ENCODE measurements at places on chromosomes 2 and 18.

DNA sequence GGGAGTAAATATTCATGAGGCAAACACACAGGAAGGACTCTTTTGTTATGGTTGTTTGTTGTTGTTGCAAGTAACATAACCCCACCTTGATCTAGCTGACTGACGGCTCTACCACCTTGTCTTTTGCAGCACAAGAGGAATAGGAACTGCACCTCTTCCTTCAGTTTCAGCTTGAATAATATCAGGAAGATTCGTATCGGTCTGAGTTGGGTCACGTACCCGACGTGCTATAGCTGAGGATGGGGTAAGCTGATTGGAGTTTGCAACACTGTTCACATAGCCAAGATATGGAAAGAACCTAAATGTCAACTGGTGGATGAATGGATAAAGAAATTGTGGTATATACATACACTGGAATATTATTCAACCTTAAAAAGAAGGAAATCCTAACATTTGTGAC is 14.5 kb upstream of the IL1RN start:
- DNase-seq, result no peak

DNA sequence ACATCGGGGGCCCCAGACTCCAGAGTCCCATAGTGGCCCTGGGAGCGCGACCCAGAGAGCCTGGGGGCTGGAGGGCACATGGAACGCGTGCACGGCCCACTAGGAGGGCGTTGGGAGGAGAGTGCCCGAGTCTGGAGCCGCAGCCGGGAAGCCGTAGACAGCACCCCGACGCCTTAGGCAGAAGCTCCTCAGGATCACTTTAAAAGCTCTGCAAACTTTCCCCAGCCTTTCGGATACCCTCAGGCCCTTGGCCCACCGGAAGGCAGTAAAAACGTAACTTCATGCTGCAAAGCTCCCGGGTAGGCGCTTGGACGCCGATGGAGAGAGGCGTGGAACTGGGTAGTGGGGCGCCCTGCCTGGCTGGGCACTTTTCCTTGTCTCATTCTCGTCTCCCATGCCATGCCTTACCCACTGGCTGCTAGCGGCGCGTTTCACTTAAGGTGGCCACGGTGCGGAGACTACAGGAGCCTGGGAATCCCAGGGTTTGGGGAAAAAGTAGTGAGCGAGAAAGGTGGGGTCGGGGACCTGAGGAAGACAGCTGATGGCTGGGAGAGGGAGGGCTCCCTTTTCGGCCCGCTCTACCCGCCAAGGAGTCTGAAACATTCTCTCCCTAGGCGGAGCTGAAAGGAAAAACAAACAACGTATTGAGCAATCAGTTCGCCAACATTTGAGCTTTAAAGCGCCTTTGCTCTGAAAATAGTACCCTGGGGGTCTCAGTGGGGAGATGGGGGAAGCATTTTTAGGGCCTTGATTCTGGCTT is 141.8 kb downstream of the MEIS1 start:
- DNase-seq, result no peak

DNA sequence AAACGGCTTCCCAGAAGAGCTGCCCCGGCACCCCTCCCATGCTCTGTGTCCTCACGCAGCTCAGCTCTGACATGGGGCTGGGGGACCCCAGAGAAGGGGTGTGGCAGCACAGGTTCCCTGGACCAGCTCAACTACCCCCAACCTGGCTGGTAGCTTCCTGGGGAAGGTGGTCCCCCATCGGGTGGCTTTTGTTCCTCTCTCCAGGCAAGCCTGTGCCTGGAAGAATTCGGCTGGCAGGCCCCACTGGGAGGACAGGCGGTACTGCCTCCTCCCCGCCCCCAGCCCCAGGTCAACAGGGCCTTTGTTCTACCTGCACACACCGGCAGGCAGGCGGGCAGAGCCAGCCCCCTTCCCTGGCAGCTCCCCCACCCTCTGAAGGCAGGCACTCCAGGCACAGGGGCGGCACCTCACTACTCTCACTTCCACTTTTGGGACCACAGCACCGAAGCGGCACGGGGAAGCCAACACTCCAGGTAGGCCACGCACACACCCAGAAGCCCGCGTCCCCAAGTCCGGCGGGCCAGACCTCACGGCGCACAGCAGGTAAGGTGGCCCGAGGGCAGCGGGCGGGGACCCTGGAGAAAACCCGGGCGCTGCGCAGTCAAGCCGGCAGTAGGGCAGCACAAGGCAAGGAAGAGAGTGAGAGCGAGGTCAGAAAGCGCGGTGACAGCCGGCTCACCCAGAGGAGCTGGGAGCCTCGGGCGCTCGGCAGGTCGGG is 1.3 kb downstream of the HS6ST1 start:
- no peak for DNase-seq

DNA sequence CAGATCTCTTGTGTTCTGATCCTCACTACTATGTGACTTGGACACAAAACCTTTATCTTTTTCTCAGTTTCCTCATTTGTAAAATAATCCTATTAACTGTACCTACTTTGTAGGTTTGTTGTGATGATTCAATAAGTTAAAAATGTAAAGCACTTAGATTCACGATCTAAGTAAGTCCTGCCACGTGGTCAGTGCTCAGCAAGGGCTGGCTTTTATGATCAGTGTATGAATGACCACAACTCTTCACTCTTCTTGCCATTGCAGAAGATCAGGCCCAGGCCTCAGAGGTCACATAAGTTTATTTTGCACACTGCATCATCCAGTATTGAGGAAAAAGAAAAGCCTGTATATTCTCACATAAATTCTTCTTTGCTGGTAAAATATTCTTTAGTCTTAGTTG is 1192.5 kb upstream of the ACVR2A start:
- no peak for DNase-seq

GRCh38 chr18:10247742-10248082 is 206.7 kb upstream of the APCDD1 start:
- no peak for DNase-seq

GRCh38 chr2:180191432-180192124 is 184.5 kb upstream of the CWC22 start:
- DNase-seq, result no peak

DNA sequence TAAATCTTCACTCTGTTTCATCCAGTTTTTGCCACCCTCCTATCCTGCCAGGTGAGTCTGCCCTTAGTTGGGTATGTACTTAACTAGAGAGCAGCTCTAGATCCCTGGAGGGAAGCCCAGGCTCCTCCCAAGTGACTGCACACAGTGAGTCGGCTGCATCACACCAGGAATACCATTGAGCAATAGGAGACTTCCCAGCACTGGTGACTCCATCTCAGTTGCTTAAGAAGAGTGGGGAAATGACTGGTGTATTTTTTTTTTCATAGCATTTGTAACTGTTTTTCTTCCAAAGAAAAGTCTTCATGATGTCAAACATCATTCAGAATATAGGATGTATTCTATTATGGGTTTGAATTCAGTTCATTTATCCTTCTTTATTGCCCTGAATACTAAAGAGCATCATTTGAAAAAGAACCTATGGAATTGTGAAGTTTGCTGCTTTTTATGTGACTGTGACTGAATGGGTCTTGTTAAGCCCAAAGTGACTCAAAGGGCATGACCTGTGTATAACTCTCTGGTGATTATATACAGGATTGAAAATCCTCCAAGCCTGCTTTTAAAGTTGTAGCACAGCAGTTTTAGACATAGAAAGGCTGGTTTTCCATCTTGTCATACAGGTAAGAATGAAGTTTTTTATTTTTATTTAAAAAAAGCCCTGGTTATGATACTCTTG is 84.3 kb downstream of the MAP3K20 start:
- DNase-seq, result peak; percentile 87

DNA sequence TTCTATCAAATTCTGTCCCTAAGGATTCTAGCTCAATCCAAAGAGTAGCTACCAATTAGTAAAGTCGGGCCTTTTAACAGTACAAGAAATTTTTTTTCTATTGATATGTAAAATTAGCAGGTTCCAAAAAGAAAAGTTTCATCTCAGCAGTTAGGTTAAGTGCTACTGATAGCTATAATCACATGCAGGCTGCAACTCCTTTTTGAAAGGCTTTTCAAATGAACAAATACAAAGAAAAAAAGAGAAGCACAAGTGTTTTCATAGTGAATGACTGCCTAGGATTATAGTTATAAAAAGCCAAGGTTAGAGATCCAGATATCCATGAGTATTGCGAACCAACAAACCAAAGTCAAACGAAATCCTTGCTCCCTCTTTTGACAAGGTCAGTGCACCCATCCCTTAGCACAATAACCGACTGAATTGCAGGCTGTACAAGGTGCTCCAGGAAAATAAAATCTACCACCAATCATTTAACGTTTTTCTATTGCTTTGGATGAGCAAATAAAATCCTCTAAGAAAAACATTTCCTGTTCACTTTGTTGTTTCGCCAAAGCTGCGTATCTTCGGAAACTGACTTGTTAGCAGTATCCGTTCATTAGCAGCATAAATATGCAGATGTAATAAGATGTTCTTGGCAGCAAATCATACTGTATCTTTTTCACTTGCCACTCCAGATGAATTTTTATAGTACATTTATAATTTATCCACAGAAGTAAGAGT is 100.2 kb downstream of the SRBD1 start:
- no peak for DNase-seq

DNA sequence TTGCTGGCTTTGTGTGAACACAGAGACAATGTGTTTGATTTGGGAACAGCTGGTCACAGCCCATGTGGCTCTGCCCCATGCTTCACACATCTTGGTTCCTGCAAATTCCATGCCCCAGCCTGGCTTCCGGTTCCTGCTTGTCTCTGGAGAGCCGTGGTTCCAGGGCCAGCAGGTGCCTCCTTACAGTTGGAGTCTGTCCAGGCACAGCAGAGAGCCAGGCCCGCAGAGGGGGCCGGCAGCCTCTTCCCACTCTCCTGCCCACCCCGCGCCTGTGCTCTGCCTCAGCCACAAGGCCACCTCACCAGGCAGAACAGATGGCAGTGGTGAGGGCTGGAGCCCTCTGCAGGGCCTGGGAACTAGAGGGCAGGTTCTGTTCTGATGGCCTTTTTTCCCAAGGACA is 81.5 kb downstream of the LDLRAD4 start:
- DNase-seq, result no peak

GRCh38 chr18:10563886-10564285 is 38.1 kb downstream of the NAPG start:
- DNase-seq, result no peak

- no peak for DNase-seq
Measured at GRCh38 chr2:168178520-168179324, 68.7 kb downstream of the STK39 start.

- no peak for DNase-seq
Measured at GRCh38 chr2:12720278-12720620, 3.5 kb downstream of the TRIB2 start.

DNA sequence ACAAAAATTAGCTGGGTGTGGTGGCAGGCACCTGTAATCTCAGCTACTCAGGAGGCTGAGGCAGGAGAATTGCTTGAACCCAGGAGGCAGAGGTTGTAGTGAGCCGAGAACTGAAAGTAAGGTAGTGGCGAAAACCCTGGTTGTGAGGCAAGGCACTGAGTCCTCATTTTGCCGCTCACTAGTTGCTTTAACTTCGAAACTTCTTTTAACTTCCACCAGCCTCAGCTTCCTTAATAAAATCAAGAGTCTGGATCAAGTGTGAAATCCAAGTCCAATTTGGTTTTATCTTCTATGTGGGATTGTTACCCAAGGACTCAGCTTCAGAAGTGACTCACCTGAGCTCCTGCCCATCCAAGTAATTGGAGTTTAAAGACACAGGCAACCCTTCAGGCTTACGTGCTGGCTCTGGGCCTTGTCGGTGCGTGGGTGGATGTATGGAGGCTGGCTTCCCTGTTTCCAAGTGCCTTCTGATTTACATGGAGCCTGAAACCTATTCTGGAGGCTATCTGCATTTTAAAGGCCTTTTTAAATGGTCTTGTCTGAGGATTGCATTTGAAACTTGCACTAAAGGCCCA is 374.2 kb upstream of the ID2 start:
- no peak for DNase-seq

GRCh38 chr18:79848579-79849327 is 51.0 kb downstream of the KCNG2 start:
- DNase-seq, result no peak

DNA sequence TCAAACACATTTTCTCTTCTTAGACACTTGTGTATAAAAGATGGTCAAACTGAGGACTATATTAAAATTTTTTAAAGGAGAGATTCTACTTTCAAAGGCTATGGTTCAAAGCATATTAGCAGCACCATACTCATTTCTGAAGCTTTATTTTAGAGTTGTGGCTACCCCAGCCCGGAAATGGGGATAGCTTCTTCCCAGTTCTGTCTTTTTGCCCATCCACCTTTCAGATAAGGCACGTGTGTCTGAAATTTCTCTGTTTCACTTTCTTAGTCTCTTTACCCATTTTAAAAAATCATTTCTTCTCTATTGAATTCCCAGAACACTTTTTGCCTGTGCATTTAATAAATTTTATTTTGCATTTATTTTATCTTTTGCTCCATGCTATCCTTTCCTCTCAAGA is 431.5 kb downstream of the RNF144A start:
- DNase-seq, result no peak

- no peak for DNase-seq
Measured at GRCh38 chr18:57209713-57210106, 62.8 kb downstream of the BOD1L2 start.

- no peak for DNase-seq
Measured at GRCh38 chr2:104781151-104781550, 72.8 kb upstream of the POU3F3 start.

- no peak for DNase-seq
Measured at GRCh38 chr2:217612211-217612610, 390.6 kb downstream of the TNS1 start.

GRCh38 chr18:61643884-61644647 is 248.7 kb downstream of the RNF152 start:
- DNase-seq, result no peak

Data from RKO (cell line).